NCI-H1105 treated with DMSO at 0.1 percent for 48 hours (cell line): ENCODE measurements at places on chromosomes 3 and 15.
A peak's percentile ranks its signal among the peaks of the same experiment; 100 is the strongest.

- no peak for DNase-seq
Observed at GRCh38 chr15:40029979-40030893, 8.7 kb downstream of the SRP14 start.

- DNase-seq = no peak
Observed at GRCh38 chr15:61025308-61025707, 203.8 kb downstream of the RORA start.

DNA sequence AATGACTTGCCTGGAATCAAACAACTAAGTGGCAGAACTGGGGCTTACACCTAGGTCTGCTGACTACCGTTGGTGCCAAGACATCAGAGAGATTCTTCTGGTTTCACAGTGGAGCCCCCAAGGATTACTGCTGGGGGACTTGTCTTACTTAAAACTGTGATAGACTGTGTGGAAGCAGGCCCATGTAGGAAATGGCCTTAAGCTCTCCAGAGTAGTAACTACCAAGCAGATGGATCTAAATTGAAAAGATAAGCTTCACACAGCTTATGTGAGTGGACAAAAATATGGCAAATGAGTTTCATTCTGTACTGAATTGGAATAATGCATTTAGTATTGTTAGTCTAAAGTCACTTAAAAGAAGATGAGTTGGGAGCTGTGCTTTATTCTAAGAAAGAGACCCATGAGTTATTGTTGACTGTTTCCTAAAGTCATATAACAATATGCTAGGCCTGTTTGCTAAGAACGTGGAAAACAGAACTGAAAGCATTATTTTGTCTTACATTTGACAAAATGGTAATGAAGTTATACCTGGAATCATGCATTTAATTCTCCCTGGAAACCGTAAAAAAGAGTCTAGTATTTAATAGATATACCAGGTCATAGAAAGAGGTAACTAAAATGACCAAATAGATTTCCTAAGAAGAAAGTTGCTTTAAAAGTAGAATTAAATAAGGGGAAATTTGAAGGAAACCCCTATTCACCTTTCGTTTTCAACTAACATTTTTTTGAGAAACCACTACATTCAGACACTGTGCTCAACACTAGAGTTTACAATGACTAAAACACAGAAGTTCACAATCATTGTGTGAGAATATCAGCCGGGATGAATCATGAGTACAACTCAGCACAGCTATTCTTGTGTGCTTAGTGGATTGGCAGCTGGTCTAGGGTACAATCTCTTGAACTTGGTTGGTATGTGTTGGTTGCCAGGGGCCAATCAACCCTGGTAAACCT, 13.0 kb upstream of the MAPK6 start:
- DNase-seq = no peak

- no peak for DNase-seq
Observed at GRCh38 chr3:154548341-154548740, 118.4 kb upstream of the GPR149 start.

GRCh38 chr3:178352326-178353005, 183.8 kb upstream of the KCNMB2 start:
- DNase-seq = peak; percentile 67

DNA sequence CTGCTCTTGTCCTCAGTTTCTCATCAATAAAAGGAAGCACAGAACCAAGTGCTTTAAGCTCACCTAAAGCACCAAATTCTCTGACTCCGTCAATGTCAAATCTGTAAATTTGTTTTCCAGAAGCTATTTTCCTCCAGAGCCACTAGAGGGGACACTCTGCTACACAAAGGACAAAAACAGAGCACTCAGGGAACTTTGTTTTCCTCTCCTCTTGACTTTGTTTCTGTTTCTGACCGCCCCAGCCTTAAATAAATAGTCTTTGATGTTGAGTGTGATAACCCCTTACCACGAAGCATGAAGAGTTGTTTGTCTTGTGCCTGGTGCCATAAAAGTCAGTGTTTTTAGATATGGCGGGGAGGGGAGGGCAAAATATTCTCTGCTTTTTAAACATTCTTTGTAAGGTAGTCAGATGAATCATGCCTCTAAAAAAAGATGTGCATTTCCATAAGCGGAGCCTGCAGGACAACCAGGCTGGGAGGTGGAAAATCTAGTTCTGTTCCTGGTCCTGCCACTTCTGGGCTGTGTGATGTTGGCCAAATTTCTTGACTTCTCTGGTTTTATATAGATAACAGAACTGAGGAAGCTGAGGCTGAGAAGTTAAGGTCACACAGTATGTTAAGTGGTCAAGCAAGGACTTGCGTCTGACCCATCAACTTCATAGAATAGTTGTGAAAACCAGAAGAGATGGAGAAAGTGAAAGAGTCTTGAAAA, 7.3 kb upstream of the ZBTB38 start:
- DNase-seq = no peak

DNA sequence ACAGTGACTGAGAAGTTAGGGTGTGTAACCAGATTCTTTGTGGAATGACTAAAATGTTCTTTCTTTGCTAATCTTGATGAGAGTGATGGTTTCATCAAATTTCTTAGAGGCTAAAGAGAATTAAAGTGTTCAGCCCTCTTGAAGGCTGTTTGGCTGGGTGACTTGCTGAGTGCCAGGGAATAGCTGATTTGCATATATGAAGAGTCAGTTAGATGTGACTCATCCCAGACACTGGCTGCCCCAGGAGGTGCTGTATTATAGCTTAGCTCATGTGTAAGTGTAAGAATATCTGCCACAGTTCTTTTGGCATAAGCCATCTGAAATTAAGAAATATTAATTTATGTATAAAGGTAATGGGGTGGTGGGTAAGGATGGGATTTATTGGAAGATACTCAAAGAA, 535.1 kb downstream of the NLGN1 start:
- peak; percentile 31 for DNase-seq

- DNase-seq = peak; percentile 52
Observed at GRCh38 chr3:155743606-155744005, 1.3 kb downstream of the PLCH1 start.

GRCh38 chr3:148625991-148626390, 71.7 kb upstream of the AGTR1 start:
- DNase-seq = no peak

GRCh38 chr15:88872106-88872505, 23.2 kb downstream of the HAPLN3 start:
- DNase-seq = no peak

DNA sequence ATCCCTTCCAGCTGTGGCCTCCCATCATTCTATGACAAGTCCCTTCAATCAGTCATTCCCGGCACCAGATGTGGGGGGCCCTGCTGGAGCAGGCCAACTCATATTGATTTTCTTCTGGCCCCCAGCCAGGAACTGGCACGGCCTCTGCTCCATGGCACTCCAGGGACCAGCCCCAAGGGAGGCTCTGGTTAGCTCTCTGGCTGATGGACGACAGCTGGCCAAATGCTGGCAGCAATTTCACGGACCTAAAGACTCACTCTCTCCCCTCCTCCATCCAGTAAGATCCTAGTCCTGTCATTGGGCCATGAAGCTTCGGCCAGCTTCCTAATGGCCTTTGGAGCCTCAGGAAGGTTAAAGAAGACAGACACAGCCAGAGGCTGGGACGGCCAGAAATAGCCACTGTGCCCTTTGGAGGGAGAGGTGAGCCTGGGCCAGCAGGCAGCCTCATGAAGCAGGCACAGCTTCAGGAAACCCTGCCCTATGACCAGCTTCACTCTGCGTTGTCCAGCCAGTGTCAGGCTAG, 131.0 kb downstream of the MEX3B start:
- DNase-seq = peak; percentile 80

- no peak for DNase-seq
Observed at GRCh38 chr3:32249184-32249782, 10.8 kb downstream of the CMTM8 start.

DNA sequence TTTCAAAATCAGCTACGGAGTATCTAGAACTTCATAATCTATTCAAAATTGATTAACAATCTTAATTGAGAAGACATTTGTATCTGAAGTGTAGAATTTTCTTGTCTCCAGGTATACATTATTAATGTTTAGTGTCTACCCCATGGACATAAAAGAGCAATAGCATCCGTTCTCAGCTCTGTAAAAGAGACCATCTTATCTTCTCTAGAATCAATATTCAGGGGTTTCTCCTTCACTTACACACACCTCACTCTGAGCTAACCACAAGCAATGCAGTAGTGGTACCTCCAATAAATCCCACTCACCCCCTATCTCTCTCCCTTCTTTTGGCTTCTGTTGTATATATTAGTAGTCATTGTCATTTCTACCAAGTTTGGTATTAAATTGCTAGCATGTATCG, 16.2 kb downstream of the MBNL1 start:
- no peak for DNase-seq

- DNase-seq = no peak
Observed at GRCh38 chr3:140470211-140470610, 207.7 kb upstream of the TRIM42 start.

- DNase-seq = no peak
Observed at GRCh38 chr3:132225664-132226063, 91.5 kb upstream of the ACP3 start.

DNA sequence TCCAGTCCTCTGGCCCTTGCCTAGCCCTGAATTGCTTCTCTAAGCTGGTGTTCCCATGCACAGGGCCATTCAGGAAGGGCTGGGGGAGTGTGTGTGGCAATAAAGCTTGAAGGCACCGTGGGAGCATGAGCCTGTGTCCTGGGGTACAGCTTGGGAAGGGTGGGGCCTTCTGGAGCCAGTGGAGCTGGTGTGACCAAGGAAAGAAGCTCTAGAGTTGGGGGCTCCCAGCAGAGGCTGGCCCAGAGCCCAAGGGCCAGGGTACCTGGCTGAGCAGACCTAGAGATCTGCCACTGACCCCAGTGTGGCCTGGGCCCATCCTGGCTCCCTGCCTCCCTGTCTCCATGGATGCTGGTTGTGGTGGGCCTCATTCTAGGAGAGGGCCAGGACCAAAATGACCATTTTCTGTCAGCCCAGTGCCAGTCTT, 8.1 kb downstream of the ABTB1 start:
- no peak for DNase-seq

GRCh38 chr3:54066253-54066652, 56.1 kb upstream of the CACNA2D3 start:
- no peak for DNase-seq

DNA sequence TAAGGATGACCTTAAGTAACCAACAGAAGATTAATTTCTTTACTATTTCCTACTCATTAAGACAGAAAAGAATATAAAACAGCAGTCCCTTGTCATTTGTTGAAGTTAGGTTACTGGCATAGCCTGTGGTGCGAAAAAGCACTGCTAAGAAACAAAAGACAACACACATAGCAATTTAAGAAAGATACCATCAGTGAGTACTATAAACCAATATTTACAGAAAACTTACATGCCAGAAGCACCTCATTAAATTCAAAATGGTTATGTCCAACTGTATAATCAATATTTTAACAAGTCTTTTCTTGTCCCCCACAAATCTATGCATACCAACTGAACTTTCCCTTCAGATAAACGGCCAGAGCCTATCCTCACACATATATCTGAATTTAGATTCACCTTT, 42.0 kb downstream of the ANKRD28 start:
- DNase-seq = no peak

DNA sequence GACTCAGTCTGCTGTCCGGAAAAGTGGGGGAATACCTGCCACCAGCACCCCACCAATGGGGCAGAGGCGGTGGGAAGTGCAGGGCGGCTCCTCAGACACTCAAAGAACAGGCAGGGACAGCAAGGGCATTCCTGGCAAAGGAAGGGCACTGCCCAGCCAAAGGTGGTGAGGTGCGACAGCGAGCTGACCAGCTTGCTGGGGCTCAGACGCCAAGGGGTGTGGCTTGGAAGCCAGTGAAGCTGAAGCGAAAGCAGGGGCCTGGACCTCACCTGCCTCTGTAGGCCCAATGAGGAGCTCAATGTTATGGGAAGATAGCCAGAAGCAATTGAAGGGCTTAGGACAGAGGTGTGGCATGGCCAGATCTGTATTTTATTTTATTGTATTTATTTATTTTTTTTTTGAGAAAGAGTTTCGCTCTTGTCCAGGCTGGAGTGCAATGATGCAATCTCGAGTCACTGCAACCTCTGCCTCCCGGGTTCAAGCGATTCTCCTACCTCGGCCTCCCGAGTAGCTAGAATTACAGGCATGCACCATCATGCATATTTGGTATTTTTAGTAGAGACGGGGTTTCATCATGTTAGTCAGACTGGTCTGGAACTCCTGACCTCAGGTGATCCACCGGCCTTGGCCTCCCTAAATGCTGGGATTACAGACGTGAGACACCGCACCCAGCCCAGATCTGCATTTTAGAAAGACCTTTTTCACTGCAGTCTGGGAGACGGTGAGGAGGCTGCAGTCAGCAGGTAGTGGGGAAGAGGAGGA, 4.4 kb upstream of the LMAN1L start:
- no peak for DNase-seq

GRCh38 chr3:183538486-183538885, 17.0 kb downstream of the KLHL6 start:
- DNase-seq = no peak

- DNase-seq = no peak
Observed at GRCh38 chr3:49411535-49411967, 225 bp downstream of the RHOA start.

- no peak for DNase-seq
Observed at GRCh38 chr3:43499256-43499655, 122.6 kb downstream of the ANO10 start.

DNA sequence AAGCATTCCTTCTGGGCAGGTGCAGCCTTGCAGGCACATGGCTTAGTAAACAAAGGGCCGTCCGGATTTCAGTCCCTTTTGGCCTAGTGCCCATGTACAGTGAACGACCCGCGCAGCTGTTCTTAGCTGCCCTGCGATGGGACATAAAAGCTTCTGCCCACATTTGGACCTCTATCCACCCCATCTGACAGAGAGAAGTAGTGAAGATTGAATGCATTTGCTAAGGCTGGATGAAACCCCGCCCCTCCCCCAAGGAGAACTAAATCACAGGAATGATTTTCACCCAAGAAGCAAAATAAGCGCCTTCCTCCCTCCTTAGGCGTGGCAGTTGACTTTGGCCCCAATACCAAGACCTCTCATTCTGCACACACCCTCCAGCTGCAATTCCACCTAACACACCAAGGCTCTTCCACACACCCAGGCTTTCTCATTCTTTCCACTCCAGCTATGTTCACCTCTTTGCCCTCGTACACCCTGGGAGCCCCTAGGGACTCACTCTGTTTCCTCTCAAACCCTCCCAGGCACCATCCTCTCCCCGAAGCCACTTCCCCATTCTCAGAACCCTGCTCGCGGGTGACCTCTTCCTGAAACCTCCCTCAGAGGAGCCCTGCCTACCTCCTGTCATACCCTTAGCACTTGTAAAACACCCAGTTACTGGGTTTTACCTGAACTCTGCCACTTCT, 14.1 kb upstream of the HRH1 start:
- DNase-seq = peak; percentile 59

DNA sequence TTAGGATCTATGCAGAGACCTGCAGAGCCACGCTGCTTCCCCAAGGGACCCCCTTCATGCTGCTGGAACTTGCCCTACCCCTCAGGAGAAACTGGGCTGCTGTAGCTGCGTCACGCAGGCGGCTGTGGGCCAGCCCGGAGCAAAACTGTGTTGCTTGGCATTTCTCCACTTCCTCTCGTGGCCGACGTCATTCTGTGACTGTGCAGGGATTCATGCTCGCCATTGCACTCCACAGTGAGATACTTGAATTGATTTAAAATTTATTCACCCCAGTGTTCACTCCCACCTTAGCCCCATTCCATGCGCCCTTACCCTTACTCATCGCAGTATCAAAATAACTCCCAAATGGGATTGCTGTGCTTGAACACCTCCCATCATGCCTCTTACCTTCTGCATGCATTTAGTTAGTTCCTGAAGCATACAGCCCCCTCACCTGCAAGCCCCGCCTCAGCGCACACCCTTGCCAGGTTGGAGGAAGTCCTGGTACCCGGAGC, 45.7 kb downstream of the TMEM44 start:
- DNase-seq = no peak
